ENCODE measurements at places on chromosomes 11 and 22.

DNA sequence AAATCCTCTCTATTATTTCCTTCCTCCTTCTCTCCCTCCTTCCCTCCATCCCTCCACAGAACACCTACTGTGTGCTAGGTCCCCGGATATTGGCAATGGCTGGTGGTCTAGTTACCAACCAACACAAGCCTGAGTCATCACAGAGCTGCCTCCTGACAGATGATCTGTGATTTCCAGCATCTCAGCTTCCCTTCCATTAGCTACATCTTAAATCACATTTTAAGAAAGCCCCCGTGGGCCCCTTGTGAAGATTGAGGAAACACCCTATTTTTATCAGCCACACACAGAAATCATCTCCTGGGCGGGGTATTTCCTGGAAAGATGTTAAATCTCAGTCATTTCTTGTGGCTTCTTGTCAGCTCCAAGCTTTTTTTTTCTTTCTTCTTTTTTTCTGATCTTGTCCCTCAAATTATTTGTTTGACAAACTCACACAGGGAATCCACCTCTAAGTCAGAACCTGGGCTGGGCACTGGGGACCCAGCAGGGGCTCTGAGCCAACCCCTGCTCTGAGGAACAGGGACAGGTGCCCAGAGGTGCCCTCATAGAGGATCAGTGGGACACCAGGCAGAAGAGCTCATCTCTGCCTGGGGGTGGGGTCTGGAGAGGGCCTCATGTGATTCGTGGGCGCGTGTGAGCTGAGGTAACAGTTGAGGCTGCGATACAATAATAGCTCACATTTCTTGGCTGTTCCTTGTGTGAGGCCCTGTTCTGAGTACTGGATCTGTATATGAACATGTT is 42.4 kb downstream of the CACNA1I start:
- DNase-seq: no peak

GRCh38 chr11:76071090-76071489 is 135.2 kb downstream of the WNT11 start:
- no peak for DNase-seq

DNA sequence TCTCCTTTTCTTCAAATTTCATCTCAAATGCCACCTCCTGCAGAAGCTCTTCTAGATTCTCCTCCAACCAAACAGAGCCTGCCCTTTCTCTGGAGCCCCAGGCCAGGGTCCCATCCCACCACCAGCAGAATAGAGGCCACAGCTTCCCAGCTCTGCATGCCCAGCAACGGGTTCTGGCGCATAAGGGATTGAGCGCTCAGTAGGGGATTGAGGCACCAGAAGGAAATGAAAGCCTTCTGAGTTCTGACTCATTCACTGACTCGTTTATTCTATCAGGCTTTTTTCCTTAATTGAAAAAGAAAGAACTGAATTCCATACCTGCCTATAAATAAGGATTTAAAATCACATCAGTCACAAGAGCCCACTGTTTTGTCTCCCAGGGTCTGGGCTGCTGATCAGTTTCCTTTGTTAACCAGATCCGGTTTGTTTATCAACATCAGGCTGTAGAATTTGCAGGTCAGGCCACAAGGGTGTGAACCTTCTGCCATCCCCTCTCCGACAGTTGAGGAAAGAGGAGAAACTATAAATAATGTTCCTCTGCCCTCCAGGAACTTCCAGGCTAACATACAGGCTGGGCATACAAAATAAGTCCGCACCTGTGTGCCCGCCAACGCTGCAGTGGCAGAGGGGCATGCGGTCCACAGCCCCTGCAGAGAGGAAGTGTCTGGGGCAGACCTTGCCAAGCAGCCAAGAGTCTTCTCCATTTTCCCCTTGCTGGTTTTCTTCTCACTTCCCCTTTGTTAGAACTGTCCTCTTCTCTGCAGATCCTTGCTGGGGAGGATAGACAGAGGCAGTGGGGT is 63.5 kb upstream of the PRDM11 start:
- no peak for DNase-seq

DNA sequence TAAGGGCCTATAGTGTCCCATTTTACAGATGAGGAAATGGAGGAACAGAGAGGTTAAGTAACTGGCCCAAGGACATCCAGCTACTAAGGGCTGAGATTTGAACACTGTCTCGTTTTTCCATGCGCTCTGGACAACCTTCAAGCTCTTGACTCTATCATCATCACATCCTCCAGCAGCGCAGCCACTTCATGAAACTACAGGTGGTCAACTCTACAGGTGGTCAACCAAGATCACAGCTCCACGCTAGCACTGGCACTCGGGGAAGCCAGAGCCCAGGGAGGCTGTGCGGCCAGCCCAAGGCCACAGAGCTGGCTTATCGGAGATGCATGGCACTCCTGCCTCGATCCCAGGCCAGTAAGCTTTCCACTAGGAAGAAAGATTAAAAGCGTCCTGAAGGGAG is 40.0 kb downstream of the PHF21B start:
- no peak for DNase-seq

- DNase-seq: no peak
These were observed 493 bp upstream of the CYTH4 start for GRCh38 chr22:37281646-37282384.

- DNase-seq: peak; percentile 58
These were observed 49.7 kb downstream of the TRIOBP start for GRCh38 chr22:37746366-37747079.

GRCh38 chr11:34856251-34856650 is 59.9 kb downstream of the APIP start:
- DNase-seq: no peak

GRCh38 chr11:120455487-120455886 is 56.1 kb upstream of the GRIK4 start:
- DNase-seq: no peak

DNA sequence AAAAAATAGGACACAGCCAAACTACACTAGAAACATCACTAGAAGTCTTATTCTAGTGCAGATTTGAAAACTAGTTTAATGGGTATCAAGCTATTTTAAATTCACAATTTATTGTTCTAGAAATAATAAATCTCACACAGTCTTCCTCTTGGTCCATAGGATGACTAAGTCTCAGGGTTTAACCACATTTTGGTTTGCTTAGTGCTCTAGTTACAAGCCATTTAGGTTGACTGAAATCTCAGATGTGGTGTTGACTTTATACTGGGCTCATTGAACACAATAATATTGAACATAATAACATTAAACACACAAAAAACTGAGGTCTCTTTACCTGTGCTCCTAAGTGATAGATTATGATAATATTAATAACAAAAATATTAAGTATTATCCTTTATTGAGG is 760.3 kb upstream of the CCDC179 start:
- no peak for DNase-seq

DNA sequence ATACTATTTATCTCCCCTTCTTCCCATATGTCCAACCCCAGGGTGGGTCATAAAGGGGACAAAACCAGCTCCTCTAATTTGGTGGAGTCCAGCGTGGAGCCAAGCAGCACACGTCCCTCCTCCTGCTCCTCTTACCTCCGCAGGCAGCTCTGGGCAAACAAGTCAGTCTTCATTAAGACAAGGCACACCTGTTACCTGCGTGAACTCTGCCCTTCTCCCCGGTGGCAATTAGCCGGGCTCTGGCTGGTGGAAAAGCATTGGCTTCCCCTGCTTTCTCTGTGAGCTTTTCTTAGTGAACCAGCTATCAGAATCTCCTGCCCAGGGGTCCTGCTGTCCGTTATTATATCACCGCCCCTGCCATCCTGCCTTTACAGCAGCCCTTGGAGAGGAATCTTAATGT is 418.7 kb upstream of the CADM1 start:
- no peak for DNase-seq

DNA sequence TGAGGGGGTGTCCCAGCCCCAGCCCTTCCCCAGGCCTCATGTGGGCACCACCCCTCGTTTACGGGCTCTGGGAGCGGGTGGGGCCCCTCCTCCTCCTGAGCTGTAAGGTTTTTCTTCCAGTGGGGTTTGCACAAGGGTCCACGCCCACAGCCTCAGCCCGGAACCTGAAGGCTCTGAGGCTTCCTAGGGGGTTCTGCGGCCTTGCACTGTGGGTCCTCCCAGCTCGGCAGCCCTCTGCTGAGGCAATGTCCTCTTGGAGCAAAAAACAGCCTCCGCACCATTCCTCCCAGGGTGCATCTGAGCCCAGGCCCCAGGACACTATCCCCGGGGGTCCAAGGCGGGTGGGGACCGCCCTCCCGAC is 14.1 kb downstream of the H19 start:
- peak; percentile 0 for DNase-seq

- no peak for DNase-seq
These were observed 33.4 kb upstream of the CTTN start for GRCh38 chr11:70364745-70365543.

GRCh38 chr11:20250644-20251247 is 90.5 kb upstream of the DBX1 start:
- DNase-seq: no peak

DNA sequence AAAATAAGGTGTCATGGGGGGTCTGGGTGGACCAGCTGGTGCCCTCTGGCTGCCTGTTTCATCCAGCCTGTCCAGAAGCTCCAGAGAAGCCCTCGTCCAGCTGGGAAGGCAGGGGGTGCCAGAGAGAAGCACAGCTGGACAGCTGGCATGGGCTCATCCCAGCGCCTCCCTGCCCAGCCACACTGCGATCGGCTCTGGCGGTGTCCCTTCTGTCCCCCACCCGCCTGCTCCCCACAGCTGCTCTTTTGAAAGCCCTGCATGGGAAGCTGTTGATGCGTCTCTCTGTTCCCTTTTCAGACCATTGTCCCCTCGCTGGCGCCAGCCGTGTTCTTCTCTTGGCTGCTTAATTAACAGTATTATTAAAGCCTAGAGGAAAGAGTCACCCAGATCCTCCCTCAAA is 86.5 kb downstream of the MN1 start:
- no peak for DNase-seq

DNA sequence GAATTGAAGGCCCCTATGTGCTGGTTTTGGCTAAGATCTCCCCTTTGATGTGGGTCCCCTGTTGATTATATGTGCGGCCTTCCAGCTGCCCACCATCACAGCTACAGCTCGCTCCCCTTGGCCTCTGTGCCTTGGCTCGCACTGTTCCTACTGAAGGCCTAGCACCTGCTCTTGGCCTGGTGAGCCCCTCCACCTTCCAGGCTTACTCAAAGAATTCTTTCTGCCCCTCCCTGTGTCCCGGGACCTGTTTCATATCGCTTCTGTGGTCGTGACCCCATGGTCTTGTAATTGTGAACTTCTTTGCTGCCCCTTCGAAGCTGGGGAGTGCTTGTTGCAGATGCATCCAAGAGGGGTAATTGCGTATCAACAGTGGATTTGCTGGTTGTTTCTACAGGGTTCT is 12.5 kb downstream of the PEX26 start:
- no peak for DNase-seq

- DNase-seq: no peak
These were observed 22.8 kb downstream of the NPAT start for GRCh38 chr11:108199446-108200321.

DNA sequence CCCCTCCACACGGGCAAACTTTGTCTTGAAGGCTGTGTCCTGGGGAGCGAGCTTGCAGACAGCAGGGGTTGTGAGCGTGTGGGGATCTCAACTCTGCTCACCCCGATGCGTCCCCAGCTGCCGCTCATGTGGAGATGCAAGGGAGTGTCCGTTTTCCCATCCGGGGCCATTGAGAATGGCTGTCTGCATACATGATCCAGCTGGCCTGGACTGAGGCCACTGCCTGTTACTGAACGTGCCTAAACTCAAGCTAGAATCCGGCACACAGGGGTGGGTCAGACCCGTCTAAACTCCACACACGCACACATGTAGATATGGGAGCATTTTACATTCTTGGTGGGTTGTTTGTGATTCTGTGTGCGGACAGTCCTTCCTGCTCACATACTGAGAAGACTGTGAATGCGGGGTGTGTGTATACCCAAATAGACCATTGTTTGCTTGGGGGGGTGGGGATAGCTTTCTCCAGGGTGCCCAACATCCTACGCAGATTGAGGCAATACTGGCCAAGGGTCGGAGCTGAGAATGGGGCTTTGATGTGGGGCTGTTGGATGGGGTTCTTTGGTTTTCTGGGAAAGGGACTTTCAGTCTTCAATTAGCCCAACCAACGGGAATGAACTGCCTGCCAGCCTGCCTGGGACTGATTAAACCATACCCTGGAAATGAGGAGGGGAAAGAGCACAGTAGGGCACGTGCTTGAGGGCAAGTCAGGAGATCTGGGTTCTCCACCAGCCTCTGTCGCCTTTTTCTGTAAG is 60.4 kb downstream of the ST3GAL4 start:
- peak; percentile 93 for DNase-seq

DNA sequence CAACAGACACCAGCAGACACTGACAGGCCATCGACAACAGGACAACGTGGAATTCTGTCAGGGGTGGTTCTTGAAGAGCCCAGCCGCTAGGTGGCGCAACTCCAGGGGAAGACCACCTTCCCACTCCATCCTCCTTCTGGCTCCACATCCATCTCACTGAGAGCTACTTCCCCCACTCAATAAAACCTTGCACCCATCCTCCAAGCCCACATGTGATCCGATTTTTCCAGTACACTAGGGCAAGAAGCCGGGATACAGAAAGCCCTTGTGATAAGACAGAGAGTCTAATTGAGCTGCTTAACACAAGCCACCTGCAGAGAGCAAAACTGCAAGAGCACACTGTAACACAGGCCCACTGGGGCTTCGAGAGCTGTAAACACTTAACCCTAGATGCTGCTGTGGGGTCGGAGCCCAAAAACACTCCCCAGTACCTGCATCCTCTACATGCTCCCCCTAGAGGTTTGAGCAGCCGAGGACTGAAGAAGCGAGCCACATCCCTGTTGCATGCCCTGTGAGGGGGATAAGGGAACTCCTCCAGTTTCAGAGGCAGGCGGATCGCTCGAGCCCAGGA is 11.5 kb upstream of the RAB39A start:
- DNase-seq: peak; percentile 32

- peak; percentile 74 for DNase-seq
These were observed 44.7 kb downstream of the CCDC90B start for GRCh38 chr11:83241291-83241946.

DNA sequence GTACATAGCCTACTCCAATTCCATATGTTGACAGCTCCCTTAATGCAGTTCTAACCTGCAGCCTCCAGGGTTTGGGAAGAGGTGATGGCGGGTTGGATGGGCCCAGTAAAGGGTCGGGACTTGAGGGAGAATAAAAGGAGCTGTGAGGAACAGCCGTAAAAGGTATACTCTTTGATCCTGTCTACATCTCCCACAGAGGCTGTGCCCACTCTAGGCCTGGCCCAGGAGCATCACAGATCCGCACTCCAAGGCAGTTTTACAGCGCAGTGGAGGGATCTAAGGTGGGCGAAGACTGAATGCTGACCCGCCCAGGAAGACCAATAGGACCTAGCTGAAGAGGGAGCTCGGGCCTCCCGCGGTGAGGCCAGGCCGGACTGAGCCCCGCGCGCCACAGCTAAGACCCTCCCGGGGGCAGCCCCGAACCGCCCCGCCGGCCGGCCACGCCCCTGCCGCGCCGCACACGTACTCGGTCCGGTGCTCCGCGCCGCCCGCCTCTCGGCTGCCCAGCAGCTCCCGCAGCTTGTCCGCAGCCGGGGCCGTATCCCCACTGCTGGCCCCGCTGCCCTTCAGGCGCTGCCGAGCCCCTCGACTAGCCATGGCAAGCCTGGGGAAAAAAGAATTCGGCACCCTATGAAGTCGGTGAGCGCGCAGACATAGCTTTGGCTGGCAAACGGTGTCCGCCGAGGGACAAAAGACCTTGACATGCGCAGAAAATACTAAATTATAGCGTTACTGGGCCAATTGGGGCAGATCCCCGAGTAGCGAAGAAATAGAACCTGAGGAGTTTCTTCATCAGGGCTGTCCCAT is at the start of gene ALG9:
Gene ALG9 (minus strand): TSS at position 696 of the 807 bp plus-strand sequence. CDS start 99 bp downstream, at position 597.
- peak; percentile 94 for DNase-seq

Data from stomach (tissue), 19 donors.